ENCODE measurements at places on chromosomes 11 and 22. TPM values are rescaled to one million over a fixed set of nuclear protein-coding genes. Genes with fewer than 3 reads are reported as not detected.

PYGM gene
- total RNA-seq: 17.8 TPM

DNA sequence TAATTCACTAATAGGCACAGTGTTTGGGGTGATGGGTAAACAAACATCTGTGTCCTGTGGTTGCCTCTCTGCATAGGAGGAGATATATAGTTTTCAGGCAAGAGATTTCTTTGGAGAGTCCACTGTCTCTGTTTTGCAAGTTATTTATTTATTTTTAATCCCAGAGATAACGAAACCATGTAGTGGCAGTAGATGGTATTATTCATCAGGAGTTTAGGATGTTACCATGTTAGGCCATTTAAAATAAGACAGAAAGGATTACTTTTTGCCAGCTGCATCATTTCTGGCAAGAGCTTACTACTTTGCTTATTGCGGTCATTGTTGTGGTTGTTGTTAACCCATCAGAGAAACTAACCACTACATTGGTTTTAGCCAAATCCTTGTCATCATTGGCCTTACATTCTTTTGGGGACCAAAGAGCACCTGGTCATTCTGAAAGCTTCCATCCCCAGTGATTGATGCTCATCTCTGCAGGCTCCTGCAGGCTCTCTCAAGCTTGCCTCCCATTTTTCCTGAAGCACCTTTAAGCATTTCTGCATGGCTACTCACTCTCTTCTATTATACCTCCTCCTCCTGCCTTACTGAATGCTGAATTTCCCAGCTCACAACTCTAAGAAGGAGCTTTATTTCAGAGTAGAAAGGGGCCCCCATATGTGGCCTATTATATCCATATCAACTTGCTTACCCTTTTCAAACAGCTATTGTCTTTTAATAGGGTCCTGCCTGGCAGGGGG lies 84.4 kb downstream of the CSTPP1 start:
- no peak for DNase-seq
- H3K27ac ChIP-seq: no peak overlapping the region
- H3K4me1 ChIP-seq: no peaks in the 10 kb centered on the region
- no peak overlapping the region for H3K4me3 ChIP-seq
- H3K36me3 ChIP-seq: no peaks in the 10 kb centered on the region

- H3K36me3 ChIP-seq: no peaks in the 10 kb centered on the region
- no peak overlapping the region for H3K4me3 ChIP-seq
- DNase-seq: no peak
- H3K27me3 ChIP-seq: no peaks in the 10 kb centered on the region
Observed at GRCh38 chr11:87399341-87399740, 361.6 kb downstream of the TMEM135 start.

DNA sequence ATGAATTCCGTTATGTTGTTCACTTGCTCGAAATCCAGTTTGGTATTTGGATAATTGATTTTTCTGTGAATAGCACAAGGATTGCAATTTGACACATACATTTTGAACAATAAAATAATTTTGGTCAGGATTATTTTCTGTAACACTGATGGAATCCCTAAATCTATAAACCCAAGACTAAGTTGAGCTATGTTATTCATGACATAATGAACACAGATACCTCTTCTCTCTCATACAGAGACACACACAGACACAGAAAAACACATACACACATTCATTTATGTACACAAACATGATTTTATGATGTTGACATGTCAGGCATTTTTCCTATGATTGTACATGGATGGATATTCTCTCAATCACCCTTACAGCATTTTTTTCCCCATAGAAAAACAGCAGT lies at the start of gene OR4C5:
OR4C5 (minus strand) TSS at position 101 of the 400 bp plus-strand sequence; CDS start at position 101, 0 bp downstream.
- no peaks in the 10 kb centered on the region for H3K27me3 ChIP-seq
- DNase-seq: no peak
- H3K4me3 ChIP-seq: no peak within 1 kb of the TSS

DNA sequence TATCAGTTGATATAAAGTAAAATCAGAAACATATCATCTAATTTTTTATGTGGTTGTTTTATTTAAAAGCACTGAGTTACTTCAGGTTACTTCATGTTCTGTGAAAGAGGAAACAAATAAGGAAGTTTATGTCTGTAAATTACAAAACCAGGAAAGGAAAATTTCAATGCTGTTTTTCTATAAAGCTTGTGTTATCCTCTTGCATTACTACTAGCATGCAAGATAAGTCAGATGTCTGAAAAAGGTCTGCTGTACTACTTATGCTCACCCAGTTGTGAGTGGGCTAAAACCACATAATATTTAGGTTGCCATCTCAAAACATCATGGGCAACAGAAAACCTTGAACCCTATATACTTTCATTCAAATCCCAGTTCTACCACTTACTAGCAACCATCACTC lies 121.5 kb downstream of the ATG16L2 start:
- H3K36me3 ChIP-seq: no peaks in the 10 kb centered on the region
- no peaks in the 10 kb centered on the region for H3K27me3 ChIP-seq
- no peak overlapping the region for H3K27ac ChIP-seq
- H3K4me1 ChIP-seq: no peaks in the 10 kb centered on the region

- peaks cover 26% of the 10 kb centered on the region for H3K4me1 ChIP-seq
- peak overlapping the region; percentile 52 for H3K4me3 ChIP-seq
- H3K27ac ChIP-seq: peak overlapping the region; percentile 64
- peaks cover 9% of the 10 kb centered on the region for H3K27me3 ChIP-seq
- H3K36me3 ChIP-seq: no peaks in the 10 kb centered on the region
- DNase-seq: no peak
Observed at GRCh38 chr11:13963169-13963948, 836 bp downstream of the SPON1 start.

DNA sequence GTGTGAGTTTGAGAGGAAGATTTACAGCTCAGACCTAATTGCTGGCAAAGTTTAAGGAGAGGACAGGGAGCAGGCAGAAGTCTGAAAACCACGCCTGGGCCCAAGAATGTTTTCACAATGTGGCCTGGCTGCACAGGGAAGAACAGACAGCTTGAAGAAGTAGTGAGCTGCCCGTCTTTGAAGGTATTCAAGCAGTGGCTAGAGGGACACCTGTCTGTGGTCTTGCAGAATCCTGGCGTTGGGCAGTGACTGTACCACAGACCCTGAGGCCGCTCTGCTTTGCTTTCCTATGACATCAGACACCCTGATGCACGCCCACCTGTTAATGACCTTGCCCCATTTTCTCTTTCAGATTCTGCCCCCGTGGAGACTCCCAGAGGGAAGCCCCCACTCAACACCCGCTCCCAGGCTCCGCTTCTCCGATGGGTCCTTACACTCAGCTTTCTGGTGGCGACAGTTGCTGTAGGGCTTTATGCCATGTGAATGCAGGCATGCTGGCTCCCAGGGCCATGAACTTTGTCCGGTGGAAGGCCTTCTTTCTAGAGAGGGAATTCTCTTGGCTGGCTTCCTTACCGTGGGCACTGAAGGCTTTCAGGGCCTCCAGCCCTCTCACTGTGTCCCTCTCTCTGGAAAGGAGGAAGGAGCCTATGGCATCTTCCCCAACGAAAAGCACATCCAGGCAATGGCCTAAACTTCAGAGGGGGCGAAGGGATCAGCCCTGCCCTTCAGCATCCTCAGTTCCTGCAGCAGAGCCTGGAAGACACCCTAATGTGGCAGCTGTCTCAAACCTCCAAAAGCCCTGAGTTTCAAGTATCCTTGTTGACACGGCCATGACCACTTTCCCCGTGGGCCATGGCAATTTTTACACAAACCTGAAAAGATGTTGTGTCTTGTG lies 6.6 kb upstream of the MCM5 start:
- no peaks in the 10 kb centered on the region for H3K4me1 ChIP-seq
- no peak for DNase-seq
- no peak overlapping the region for H3K4me3 ChIP-seq
- no peak overlapping the region for H3K27ac ChIP-seq
- no peaks in the 10 kb centered on the region for H3K27me3 ChIP-seq

- no peaks in the 10 kb centered on the region for H3K36me3 ChIP-seq
- no peak overlapping the region for H3K27ac ChIP-seq
- H3K4me1 ChIP-seq: no peaks in the 10 kb centered on the region
Observed at GRCh38 chr11:68509066-68509465, 48.5 kb downstream of the PPP6R3 start.

GRCh38 chr11:9399466-9399865 lies 15.0 kb downstream of the IPO7 start:
- H3K4me1 ChIP-seq: peaks cover 15% of the 10 kb centered on the region
- DNase-seq: no peak
- H3K27ac ChIP-seq: no peak overlapping the region
- no peak overlapping the region for H3K4me3 ChIP-seq
- H3K27me3 ChIP-seq: no peaks in the 10 kb centered on the region

- no peak overlapping the region for H3K27ac ChIP-seq
- peaks cover 16% of the 10 kb centered on the region for H3K36me3 ChIP-seq
- H3K27me3 ChIP-seq: no peaks in the 10 kb centered on the region
- H3K4me1 ChIP-seq: peaks cover 26% of the 10 kb centered on the region
- no peak for DNase-seq
- H3K4me3 ChIP-seq: no peak overlapping the region
Observed at GRCh38 chr11:46445192-46445919, 53.8 kb upstream of the CHRM4 start.

GRCh38 chr22:33099593-33099992 lies 41.4 kb upstream of the SYN3 start:
- H3K4me3 ChIP-seq: no peak overlapping the region
- H3K4me1 ChIP-seq: no peaks in the 10 kb centered on the region
- no peak for DNase-seq
- no peak overlapping the region for H3K27ac ChIP-seq
